ENCODE measurements at places on chromosomes 6 and 20. TPM values are rescaled to one million over a fixed set of nuclear protein-coding genes. Genes with fewer than 3 reads are reported as not detected.

Gene PTPRK
- 12.5 TPM for total RNA-seq

Gene CDSN
- total RNA-seq = not detected

Gene OVOL2
- 4.8 TPM for total RNA-seq

Gene NOX3
- not detected for total RNA-seq

GRCh38 chr20:5557123-5557522, 193.1 kb upstream of the SHLD1 start:
- H3K27ac ChIP-seq = no peak overlapping the region
- no peaks in the 10 kb centered on the region for H3K4me1 ChIP-seq
- H3K4me3 ChIP-seq = no peak overlapping the region
- peak; percentile 67 for DNase-seq

DNA sequence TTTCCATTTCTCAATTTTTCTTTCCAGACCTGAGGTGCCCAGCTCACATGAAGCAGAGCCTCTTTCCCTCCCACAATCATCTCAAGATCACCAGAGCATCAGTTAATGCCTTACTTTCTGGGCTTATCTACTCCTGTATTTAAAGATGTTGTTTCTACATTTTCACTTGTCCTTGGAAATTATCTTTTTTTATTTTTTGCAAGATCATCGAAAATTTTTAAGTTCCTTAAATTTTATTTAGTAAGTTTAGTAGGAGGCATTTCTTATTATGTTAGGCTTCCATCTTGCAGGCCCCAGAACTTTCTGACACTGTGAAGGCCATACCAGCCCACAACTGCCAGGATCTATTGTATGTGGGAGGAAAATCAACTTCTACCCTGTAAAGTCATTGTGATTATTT, 466.0 kb downstream of the PRKN start:
- H3K27ac ChIP-seq = no peak overlapping the region
- no peak for DNase-seq
- no peaks in the 10 kb centered on the region for H3K36me3 ChIP-seq
- H3K4me1 ChIP-seq = no peaks in the 10 kb centered on the region
- no peak overlapping the region for H3K4me3 ChIP-seq

DNA sequence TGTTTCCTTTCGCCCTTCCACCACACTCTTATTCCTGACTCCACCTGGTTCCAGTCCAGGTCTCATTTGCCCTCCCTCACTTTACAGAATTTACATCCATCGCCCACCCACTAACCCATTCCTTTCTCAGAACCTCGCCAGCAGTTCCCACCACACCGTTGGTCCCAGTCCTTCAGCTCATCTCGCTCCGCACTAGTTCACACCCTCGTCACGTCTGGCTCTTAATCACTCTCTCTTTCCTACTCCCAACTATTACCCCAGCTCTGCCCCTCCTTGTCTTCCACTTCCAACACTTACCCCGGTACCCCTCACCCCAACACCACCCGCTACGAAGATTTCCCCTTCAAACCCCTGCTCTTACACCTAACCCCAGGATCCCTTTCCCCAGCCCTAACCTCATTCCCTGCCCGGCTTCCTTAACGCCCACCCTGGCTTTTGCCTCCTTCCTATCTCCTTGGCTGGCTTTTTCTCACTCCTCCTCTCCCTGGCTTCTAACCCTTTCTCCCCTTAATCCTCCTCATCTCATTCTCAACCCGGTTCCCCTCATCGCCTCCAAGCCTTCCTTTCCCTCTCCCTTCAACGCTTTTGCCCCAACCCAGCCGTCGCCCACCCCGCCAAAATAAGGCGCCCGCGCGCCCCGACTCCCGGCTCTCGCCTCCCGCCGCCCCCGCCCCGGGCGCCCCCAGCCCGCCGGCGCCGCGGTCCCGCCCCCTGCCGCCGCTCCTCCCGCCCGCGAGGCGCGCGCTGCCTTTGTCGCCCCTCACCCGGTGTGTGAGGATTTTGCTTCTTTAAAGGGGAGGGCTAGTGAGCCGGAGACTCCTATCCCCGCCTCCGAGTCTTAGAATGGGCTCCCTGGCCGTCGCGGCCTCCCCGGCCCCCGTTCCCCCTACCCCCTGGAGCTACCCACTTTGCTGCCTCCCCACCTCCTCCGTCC, 542 bp downstream of the USP49 start:
- H3K27ac ChIP-seq = peak overlapping the region; percentile 57
- no peak for DNase-seq
- no peaks in the 10 kb centered on the region for H3K27me3 ChIP-seq
- peak overlapping the region; percentile 79 for H3K4me3 ChIP-seq
- peaks cover 6% of the 10 kb centered on the region for H3K4me1 ChIP-seq

- no peaks in the 10 kb centered on the region for H3K4me1 ChIP-seq
- no peak for DNase-seq
- H3K36me3 ChIP-seq = no peaks in the 10 kb centered on the region
- no peak overlapping the region for H3K27ac ChIP-seq
Observed at GRCh38 chr6:158158123-158158522, 9.9 kb downstream of the SERAC1 start.

DNA sequence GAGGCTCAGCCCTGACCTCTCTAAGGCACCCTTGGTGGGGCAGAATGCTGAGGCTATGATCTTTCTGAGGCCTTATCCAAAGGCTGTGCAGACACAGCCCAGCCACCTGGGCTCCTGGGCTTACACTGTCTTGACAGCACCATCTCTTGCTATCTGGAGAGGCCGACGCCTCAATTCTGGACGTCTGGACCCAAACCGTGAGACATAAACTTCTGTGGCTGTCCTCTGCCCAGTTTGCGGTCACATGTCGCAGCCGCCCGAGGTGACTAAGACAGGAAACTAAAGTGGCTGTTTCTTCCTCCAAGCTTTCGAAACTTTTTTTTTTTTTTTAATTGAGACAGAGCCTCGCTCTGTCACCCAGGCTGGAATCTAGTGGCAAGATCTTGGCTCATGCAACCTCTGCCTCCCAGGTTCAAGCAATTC, 49.3 kb downstream of the PRR18 start:
- H3K4me3 ChIP-seq = no peak overlapping the region
- H3K27me3 ChIP-seq = no peaks in the 10 kb centered on the region
- no peak overlapping the region for H3K27ac ChIP-seq
- H3K36me3 ChIP-seq = no peaks in the 10 kb centered on the region
